ENCODE measurements at places on chromosomes 5 and 9.

GRCh38 chr9:90904706-90905478 is 103.3 kb downstream of the SYK start:
- ATAC-seq = no peak

- ATAC-seq = no peak
Measured at GRCh38 chr9:133117271-133118178, 3.5 kb downstream of the RALGDS start.

DNA sequence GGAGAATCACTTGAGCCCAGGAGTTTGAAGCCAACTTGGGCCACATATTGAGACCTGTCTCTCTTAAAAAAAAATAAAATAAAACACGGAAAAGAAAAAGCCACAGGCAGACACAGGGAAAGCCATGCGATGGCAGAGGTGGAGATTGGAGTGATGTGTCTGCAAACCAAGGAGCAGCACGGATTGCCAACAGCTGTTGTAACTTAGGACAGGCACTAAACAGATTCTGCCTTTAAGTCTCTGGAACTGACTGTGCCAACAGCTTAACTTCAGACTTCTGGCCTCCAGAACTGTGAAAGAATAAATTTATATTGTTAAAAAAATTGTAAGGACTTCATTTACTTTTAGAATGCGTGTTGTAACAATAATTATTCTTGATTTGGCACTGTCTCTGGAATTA is 318.5 kb upstream of the CHD1 start:
- no peak for ATAC-seq

- peak; percentile 100 for ATAC-seq
Measured at GRCh38 chr5:177378884-177379883, 5.0 kb upstream of the SLC34A1 start.

- no peak for ATAC-seq
Measured at GRCh38 chr5:90111364-90112032, 298.1 kb downstream of the CETN3 start.

DNA sequence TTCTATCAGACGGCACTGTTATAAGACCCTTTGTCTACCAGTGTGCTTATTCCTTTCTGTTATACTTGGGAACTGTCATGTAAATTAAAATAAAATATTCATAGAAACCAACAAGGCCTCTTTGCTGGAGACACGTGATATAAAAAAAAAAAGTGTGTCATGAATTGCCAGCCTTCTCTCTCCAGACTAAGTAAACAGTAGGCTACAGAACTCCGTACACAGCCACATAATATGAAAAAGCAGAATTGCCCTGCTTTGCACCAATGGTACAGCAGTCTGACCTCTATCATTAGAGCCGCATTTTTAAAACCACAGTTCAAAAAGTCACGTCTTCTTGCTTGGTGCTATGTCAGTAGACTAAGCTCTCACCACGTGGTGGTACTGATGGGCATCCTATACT is 231.3 kb downstream of the SEMA5A start:
- no peak for ATAC-seq

GRCh38 chr5:115490596-115490995 is 54.0 kb downstream of the FEM1C start:
- no peak for ATAC-seq

- no peak for ATAC-seq
Measured at GRCh38 chr9:107665057-107665456, 175.5 kb upstream of the KLF4 start.

GRCh38 chr5:96952118-96952750 is 16.4 kb downstream of the LNPEP start:
- ATAC-seq = no peak

DNA sequence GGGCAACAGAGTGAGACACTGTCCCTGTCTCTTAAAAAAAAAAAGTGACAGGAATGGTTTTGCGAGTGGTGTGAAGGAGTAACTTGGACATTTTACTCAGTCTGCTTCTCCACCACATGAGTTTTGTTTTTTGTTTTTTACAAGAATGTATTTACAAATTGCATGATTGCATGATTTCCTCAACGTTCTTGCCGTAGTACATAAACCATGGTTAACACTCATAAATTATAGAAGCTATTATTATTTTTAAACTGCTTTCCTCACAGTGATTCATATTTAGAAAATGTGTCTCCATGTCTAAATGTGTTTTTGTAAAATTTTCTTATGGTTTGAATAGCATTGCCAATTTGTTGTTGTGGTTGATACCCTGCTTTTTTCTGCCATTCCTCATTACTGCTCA is 220.0 kb downstream of the GOLPH3 start:
- ATAC-seq = no peak

GRCh38 chr5:124658867-124659557 is 87.4 kb downstream of the ZNF608 start:
- no peak for ATAC-seq

DNA sequence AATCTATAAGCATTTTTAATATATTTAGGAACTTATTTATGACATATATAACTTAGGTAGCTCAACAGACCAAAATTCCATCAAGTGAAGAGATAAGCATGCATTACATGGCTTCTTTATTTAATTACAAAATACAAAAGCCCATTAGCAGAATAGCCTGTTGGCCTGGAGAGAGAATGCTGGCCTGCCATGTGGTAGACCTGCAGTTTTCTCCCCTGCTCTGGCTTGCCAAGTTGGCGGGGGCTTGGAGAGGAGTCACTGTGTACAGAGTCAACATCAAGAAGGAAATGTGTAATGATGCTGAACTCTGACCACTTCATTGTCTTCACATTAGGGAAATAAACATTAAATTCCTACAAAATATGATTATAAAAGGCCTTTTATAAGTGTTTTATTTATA is 69.8 kb upstream of the CNTLN start:
- no peak for ATAC-seq

DNA sequence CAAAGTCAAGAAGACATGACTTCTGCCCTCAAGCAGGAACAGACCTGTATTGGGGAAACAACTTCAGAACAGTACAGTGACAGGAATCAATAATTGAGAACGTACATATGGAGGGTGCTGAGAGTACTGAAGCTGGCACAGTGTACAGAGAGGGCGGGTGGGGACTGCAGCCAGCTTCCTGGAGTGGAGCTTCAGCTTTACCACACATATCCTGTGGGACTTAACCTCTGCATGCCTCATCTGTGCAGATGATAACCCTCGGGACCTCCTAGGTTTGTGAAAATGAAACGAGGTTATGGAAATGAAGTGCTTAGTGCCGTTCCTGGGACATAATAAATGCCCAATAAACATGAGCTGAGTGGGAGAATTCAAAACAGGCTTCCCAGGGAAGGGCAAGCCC is 22.1 kb upstream of the RARS1 start:
- no peak for ATAC-seq

- ATAC-seq = no peak
Measured at GRCh38 chr5:132096904-132097303, 23.3 kb downstream of the CSF2 start.

Measured in activated T-helper 17 cell treated with anti-CD3 and anti-CD28 coated beads, Interleukin-2, amount 50 U/mL, for 72 hours (primary cell).